ENCODE measurements at places on chromosomes 6 and 20.

DNA sequence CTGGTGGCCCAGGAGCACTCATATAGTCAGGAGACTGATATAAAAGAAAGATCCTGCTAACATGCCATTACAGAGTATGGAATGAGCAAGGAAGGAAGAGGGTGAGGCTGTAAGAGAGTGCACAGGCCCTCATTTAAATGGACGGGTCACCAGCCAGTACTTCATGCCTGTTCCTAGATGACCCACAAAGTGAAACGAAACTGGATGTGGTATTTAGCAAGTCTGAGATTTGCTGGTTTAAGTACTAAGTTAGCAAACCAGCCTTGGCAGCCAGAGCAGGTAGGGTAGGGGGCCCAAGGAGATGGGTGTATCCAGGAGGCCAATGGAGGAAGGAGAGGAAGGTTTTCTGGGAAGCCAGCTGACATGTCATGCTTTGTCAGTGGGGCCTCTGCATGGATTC is 15.9 kb downstream of the NT5E start:
- no peak for DNase-seq

DNA sequence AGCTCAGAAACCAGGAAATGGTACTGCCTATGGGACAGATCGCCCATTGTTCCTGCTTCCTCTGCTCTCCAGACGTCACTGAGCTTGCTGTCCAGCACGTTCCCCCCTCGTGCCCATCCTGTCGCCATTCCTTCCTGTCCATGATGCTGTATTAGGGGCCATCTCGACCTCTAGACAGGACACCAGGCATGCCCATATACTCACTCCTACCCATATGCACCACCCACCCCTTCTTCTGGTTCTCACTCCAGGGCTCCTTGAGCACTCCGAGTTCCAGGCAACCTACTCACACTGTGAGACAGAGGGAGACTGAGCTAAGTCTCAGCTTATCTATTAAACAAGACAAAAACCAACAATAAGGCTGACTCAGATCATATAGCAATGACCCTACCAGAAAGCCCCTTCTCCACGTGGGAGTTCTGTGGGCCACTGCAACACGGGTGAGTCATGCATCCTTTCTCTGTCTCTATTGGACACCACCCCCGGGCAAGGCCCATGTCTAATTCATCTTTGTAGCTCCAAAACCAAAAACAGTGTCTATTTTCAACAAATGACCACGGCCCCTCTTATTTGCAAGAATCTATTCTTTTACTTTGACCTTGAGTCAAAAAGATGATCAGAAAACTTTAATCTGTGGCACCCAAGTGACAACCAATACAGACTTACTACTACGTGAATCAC is 65.7 kb downstream of the PSMG4 start:
- DNase-seq = peak; percentile 98

- no peak for DNase-seq
Measured at GRCh38 chr20:5822569-5822968, 72.4 kb downstream of the SHLD1 start.

DNA sequence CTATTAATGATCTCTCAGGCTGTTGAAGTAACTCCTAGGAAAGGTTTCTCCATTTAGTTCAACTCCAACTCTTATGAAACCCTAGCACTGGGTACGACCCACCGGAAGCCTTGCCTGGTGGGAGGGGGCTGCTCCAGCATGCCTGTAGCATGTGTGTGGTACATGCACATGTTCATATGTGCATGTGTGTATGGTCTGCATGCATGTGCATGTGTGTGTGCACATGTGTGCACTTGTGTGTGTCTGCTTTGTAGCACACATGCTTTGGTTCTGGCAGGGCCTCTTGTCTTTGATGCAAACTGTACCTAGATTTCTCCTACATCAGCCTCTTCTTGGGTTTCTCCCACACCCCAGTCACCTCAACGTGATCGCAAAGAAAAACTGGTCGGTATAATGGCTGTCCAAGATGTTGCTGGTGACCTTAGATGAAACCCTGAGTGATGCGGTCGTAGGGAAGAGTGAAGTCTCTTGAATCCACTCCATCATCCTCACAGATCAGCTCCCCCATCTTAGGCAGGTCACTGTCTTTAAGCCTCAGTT is 193.5 kb downstream of the MYLK4 start:
- no peak for DNase-seq

- no peak for DNase-seq
Measured at GRCh38 chr6:36066817-36067216, 39.2 kb downstream of the MAPK14 start.

DNA sequence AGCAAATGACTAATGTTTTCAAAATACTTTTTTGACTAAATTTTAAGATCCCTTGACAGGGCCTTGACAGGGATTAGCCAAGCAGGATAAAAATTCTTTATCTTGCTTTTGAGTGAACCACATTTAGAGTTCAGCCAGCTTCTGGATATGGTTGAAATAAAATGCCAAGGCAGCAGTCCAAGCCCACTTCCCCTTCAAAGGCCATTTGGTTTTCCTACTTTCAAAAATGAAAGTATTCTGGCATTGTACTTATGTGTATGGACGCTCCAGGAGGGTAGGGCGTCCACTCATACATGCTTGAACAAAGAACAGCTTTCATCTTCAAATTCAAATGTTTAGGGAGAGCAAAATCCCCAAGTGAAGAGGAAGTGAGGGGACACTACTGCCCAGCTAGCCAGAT is 82.3 kb upstream of the BCLAF1 start:
- no peak for DNase-seq

- peak; percentile 1 for DNase-seq
Measured at GRCh38 chr6:54846243-54846856, at the start of gene FAM83B. Gene FAM83B, plus strand, starts transcription at chr6:54846771. Its CDS starts 23,476 bp downstream, at chr6:54870247.

GRCh38 chr6:122817358-122817757 is 28.3 kb downstream of the SMPDL3A start:
- DNase-seq = no peak

DNA sequence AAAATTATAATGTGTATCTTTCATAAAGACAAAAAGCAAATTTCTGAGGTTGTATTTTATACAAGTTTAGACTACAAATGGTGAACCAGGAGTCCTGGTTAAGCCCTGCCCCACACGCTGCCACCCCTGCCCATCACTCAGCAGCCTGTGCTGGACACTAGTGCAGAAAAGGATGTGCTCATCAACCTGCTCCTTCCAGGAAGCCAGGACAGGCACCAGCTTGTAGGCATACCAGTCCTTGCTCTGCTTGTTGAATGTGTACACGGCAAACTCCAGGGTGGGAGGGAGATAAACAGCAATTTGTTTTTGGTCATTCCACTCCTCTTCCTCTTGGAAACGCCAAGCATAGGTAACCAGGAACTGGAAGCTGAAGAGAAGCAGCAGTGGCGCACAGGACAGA is 18.1 kb downstream of the CST9L start:
- DNase-seq = no peak

DNA sequence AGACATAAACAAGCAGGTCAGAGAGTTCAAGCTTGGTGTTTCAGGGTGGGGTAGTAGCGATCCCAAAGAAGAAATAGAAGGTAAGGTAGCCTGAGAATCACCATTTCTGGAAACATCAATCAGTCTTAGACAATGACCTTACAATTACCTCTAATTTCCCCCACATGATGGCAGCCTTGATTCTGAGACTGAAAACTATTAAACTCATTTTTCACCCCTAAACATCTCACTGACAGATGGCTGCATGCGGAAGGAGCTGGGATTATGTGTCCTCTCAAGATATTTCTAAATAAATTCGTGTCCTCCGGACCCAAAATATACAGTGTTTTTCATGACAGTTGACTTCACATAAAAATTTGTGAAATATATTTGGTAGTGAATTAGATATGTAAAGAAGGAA is 61.0 kb downstream of the KIF6 start:
- no peak for DNase-seq

DNA sequence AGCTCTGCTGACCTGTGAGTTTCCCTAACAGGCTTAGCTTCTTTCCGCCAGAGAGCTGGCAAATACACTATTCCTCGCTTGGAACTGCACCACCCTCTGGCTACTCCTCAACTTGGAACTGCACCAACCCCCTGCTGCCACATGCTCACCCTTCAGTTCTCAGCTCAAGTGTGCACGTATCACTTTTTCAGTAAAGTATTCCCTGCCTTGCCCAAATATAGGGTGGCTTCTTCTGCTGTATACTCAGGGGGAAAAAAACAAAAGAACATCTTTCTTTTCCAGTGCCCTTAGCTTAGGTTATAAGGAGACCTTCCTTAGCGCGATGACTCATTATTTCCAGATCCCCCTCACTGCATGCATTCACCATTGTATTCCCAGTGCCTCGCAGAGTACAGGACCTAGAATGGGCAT is 21.2 kb downstream of the GNAS-AS1 start:
- DNase-seq = no peak

- no peak for DNase-seq
Measured at GRCh38 chr6:11414176-11414963, 123.2 kb upstream of the TMEM170B start.

DNA sequence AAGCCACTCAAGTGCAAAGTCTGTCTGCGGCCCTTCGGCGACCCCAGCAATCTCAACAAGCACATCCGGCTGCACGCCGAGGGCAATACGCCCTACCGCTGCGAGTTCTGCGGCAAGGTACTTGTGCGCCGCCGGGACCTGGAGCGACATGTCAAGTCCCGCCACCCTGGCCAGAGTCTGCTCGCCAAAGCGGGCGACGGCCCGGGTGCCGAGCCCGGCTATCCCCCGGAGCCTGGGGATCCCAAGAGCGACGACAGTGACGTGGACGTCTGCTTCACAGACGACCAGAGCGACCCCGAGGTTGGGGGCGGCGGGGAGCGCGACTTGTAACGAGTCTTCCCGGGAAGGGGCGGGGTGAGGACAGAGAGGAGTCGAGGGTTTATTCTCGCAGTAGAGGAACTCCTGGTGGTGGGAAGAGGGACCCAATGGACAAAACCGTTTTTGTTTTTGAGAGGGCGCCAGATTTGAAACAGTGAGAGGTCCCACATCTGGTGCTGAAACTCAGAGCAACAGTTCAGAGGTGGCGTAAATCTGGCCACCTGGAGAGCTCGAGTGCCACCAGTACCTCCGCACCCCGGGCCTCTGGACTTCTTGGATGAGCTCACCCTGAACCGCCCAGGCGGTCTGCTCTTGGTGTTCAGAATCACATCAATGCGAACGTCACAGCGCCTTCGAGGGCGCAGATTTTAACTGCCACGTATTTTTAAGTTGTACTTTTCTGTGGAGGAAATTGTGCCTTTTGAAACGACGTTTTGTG is 8.0 kb downstream of the PRDM13 start:
- DNase-seq = no peak

DNA sequence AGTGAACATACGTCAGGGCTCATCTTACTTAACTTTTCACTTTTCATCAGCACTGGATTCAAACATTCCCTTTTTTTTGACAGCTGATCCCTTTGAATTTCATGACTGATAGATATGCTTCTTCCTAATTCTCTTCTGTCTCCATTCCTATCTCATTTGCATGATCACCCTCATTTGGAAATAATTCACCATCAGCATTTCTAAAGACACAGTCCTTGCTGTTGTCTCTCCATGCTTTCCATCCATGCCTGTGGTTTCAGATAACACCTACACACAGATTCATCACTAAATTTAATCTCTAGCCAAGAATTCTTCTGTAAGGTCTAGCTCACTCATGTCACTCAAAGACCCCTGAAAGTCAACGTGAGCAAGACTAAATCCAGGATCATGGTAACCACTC is 228.4 kb upstream of the BTBD3 start:
- DNase-seq = no peak

- peak; percentile 88 for DNase-seq
Measured at GRCh38 chr6:155188707-155189496, 74.9 kb upstream of the CLDN20 start.

DNA sequence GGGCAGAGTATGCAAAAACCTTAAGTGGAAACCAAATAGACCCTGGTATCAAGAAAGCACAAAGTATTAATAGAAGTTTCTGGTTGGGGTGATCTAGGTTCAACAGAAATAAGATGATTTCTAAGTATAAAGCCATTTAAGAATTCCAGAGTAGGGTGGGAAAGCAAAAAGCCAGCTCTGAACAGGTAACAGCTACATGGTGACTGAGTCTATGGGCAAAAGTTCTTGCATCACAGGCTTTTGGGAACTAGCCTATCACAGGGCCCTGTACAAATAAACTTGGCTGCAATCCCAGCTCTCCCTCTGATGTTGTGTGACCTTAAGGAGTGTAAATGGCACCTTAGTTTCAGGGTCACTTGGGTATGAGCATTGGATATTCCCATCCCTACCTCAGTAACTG is 5.5 kb downstream of the TCF19 start:
- no peak for DNase-seq

DNA sequence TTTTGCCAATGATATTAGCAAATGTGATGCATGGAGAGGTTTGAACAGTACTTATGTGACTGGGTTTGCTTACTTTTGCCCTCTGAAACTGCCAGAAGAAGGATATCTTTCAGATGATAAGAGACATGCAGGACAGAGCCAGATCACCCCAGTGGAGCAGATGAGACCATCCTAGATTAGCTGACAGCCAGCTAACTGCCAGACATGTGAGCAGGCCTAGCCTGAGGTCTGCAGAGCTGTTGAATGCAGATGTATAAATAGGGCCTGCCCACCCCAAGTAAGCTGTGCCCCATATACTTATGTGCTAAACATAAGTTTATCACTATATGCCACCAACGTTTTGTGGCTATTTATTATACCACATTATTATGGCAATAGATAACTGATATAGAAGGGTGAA is 5.9 kb downstream of the ZSCAN31 start:
- DNase-seq = no peak

- DNase-seq = peak; percentile 60
Measured at GRCh38 chr6:155327326-155328073, 13.2 kb upstream of the TFB1M start.

DNA sequence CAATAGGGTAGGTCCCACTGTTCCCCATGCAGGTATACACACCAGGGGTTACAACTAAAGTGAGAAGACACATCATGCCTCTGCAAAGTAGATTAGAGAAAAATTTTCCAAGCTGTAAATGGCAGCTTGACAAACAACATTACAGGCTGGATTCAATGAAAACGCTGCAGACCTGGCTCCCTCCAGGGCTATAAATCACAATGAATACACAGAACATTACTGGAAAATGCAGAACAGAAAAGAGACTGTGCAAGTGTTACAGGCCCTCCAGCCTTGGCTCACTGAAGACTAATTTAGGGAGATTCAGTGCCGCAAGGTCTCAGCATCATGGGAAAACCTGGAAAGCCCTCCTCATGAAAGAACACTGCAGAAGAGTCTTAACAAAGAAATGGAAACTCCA is 207.8 kb downstream of the KHDC1L start:
- DNase-seq = no peak

DNA sequence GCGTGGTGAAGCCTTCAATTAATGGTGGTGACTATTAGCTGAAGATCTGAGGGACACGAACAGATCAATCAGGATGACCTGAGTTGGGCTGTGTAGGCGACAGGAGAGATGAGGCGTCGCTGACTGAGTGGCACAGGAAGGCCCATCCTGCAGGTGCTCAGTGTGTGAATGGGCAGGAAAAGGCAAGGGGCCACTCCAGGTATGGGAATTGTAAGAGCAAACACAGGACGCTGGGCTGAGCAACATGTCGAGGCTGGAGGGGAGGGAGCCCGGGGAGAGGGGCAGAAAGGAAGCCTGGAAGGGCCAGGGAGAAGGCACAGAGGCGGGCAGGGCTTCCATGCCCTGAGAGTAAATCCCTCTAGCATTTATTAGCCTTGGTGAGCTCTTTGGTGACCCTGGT is 151.0 kb downstream of the VEGFA start:
- no peak for DNase-seq
